Neural crest cell (in vitro differentiated cells): ENCODE measurements at places on chromosomes 2 and 18. TPM values are rescaled to one million over a fixed set of nuclear protein-coding genes. Genes with fewer than 3 reads are reported as not detected.

DNA sequence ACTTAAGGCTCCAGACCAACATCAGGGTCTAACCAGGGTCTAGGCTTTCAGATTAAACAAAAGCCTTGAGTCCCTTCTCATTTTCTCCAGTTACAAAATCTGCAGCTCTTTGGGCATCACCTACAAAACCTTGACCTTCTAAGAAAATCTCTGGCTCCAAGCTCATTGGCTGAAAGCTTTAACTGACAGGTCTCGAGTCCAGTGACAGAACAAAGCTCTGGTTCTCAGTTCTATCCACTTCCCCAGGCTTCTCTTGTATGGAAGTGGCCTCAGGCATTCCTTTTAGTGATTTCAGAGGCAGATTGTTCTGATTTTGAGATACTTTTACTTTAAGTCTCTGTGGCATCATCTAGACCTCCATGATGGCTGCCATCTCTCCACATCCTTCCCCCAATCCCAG, 11.3 kb downstream of the SIX2 start:
- no peak for DNase-seq

DNA sequence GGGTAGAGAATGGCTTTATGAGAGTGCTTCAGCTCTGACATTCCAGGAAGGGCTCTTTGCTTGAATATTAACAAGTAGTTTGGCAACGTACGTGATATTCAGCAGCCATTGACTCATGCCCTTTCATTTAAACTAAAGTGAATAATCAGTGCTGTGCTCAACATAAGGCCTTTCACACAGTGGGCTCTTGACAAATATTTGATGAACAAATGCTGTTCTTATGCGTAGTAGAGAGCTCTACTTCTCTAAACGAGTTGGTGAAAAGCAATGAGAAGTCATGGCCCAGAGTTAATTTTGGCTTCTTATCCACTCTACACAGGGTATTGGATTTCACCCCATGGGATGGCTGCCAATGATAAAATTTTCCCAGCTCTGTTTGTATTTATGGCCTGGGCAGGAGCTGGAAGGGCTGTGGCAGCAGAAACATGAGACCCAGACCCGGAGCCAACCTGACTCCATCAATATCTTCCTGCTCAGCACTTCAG, 338.9 kb downstream of the CCDC85A start:
- DNase-seq, result no peak

Gene M1AP
- total RNA-seq, result 0.45 and 0.77 TPM in 2 replicates

DNA sequence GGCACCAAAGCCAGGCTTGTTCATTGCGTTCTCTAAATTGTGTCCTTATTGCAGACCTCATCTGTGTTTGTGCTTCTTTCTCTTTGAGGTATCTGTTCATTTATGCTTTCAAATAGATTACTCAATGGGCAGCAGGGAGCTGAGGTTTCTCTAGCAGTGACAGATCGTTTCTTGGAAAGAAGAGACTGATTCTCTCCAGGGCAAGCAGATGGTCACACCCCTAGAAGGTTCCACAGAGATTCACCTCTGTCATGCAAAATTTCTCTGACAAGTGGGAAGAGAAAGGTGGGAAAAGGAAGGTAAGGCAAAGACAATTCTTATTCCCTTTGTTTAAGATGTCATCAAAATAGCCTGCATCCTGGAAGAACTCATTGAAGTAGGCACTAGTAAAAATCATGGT, 14.0 kb downstream of the DLGAP1 start:
- DNase-seq, result no peak

DNA sequence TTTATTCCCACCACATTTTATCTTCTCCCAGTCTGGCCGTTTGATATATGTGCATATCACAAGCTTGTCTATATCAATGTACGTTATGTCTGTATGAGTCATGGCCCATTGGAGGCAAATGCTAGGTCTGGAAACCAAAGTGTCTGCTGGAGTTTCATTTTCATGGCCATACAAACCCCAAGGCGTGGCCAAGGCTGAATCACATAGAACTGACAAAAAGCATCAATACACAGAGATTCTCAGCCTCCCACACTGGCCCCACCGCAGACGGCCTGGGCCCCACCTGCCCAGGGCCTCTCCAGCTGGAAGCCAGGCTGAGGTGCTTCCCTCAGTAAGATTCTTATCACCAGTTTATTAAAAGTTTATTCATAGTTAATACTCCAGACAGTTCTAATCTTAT, 40.5 kb upstream of the SALL3 start:
- DNase-seq, result no peak

DNA sequence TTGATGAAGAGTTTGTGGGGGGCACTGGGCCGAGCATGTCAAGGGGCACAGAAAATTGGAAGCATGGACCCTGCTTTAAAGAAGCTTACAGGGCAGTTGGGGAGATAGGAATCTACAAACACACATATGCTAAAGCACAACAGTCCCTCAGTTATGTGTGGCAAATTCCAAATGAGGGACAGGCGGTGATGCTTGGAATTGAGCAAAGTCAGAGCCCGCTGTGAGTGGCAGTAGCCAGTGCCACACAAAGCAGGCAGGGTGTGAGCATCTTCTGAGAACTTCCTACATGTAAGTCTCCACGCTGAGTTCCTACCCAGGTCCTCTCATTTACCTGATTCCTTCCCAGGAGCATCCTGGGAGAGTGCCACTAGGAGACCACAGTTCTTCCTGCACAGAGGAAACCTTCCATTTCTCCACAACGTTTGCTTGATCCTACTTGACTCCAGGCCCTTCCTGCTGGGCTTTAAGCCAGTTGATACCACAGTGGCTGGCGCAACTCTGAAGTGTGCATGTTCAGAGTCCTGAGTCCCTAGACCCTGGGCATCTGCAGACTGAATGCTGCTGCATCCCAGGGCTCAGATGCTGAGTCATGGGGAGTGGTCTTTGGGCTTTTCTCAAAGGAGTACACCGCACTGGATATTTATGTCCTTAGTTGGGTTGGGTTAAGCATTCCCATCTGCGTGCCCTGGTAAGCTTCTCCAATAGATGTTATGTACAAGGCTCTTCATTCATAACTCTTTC, 287.3 kb upstream of the REV1 start:
- no peak for DNase-seq

- no peak for DNase-seq
These were observed 480.2 kb upstream of the ACVR2A start for GRCh38 chr2:147364597-147364996.

GRCh38 chr2:88128654-88129312, 921 bp upstream of the FABP1 start:
- DNase-seq, result no peak

- DNase-seq, result no peak
These were observed 151.6 kb upstream of the HDAC4 start for GRCh38 chr2:239552213-239552926.

DNA sequence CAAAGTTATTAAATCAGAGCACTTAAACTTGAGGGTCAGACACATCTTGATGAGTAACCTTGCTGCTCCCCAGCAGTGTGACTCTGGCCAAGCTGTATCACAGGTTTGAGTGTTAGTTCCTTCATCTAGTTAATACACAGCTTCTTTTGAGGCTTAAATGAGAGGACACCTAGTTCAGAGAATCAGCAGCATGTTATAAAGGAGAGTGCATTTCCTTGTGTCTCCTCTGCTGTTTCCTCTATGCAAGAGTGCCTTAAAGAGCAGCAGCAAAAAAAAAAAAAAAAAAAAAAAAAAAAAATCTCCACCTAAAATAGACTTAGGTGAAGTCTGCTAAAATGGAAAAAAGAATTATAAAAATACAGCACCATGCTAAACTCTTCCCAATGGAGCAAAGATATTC, 261.9 kb downstream of the TCF4 start:
- no peak for DNase-seq

Gene BMP10
- total RNA-seq, result not detected in 2 replicates

- DNase-seq, result no peak
These were observed 25.9 kb upstream of the RESP18 start for GRCh38 chr2:219358170-219359075.

GRCh38 chr2:137123226-137123625, 357.9 kb downstream of the THSD7B start:
- DNase-seq, result no peak
